ENCODE measurements at places on chromosomes 7 and 10. TPM values are rescaled to one million over a fixed set of nuclear protein-coding genes. Genes with fewer than 3 reads are reported as not detected.

DNA sequence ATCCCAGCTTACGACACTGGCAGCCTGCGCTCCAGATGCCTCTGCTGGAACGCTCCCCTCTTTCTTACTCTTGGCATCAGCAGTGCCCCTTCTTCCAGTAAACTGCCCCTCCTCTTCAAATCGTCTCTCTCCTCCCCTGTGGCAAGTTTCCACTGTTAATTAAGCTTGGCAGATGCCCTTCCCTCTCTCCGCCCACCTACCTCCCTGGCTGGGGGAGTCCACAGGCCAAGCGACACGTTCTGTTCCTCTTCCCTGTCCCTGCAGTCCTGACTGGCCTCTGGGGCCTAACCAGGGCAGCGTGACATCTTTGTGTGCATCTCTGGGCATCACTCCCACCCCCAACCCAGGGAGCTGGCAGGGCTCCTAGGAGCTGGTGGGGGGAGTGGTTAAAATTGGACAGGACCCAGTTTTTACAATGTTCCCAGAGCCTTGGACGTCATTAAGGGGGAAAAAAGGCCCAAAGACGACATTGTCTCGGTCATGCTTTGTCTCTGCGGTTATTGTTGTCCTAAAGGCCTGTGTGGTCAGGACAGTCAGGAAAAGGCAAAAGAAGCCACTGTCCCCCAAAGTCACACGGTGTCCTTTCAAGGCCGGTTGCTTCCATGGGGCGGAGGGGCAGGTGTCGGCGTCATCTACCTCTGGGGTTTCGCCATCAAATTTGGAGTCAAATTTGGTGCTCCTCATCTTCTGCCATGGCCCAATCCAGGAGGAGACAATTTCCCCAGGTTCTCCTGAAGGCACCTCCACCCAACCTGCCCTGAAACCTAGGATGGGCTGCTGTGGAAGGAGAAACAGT is 54.2 kb downstream of the DLG5 start:
- no peak overlapping the region for H3K4me3 ChIP-seq
- peaks cover 23% of the 10 kb centered on the region for H3K4me1 ChIP-seq
- no peaks in the 10 kb centered on the region for H3K27me3 ChIP-seq
- no peak for DNase-seq
- peak overlapping the region; percentile 12 for H3K27ac ChIP-seq
- H3K36me3 ChIP-seq, result no peaks in the 10 kb centered on the region

DNA sequence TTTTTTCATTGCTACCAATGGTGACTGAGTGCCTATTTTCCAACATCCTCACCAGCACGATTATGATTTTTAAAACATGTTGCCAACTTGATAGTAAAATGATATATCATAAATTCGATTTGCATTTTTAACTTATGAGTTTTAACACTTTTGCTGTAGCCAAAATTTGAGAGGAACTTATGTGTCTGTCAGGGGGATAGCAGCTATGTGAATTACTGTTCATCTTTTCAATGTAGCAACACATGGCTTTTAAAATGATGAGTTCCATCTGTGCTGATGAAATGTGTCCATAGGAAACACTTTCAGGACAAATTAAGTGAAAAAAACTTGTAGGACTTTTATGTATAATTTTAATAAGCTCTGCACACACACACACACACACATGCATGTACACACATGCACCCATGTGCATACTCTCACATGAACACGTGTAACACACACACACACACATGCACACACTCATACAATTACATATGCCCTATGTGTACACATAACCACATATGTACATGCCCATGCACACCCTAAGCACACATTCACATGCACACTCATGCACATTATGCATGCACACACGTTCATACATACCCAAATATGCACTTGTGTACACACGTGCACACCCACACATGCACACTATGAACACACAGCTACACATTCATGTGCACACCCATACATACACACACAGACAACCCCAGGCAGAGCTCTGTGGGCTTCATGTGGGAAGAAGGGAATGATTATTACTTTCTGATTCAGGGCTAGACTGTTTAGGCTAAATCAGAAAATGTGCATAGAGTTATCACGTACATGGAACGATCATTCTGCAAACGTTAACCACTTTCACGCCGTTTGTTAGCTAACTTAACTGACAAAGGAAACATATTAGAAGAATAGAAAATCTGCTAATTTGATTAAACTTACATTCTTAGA is 68.9 kb downstream of the C10orf143 start:
- no peak for DNase-seq
- no peak overlapping the region for H3K27ac ChIP-seq
- no peak overlapping the region for H3K4me3 ChIP-seq
- H3K27me3 ChIP-seq, result no peaks in the 10 kb centered on the region

DNA sequence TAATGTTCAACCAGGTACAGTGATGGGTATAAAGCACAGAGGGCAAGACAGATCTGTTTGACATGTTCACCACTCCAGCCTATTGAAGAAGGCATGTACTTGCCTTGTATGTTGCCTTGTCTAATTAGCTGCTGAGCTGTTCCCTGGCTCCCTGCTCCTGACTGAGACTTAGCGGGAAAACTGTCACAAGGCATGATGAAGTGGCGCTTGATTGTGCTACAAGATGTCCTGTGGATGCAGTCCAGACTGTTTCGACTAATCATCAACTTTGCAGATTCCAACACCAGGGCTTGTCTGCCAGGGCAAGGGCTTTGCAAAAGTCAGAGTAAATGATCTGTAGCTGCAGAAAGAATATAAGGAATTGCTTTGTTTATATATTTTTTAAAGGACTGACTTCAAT is 136.2 kb upstream of the NRBF2 start:
- H3K4me1 ChIP-seq, result no peaks in the 10 kb centered on the region
- no peak overlapping the region for H3K4me3 ChIP-seq
- no peak overlapping the region for H3K27ac ChIP-seq
- no peaks in the 10 kb centered on the region for H3K36me3 ChIP-seq
- DNase-seq, result no peak

DNA sequence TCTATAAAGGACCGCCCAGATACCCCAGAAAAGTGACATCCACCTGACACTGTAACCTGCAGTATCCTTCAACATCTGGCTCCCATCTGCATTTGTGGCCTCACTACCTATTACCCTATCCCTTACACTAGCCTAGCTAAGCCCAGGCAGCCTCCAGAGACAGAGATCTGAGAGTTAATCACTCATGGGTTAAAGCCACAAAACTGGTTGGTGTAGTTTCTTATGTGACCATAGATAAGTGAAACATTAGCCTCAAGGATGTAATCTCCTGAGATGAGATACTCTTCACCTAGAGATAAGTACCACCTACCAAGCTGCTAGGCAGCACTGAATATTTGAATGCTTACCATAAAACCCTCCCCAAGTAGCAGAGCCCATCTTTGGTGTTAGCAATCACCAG is 35.4 kb downstream of the CTTNBP2 start:
- H3K4me3 ChIP-seq, result no peak overlapping the region
- no peak overlapping the region for H3K27ac ChIP-seq
- DNase-seq, result no peak
- no peaks in the 10 kb centered on the region for H3K27me3 ChIP-seq

GRCh38 chr7:78489476-78490240 is 691.1 kb downstream of the PHTF2 start:
- peak overlapping the region; percentile 40 for H3K4me3 ChIP-seq
- H3K27ac ChIP-seq, result no peak overlapping the region
- no peaks in the 10 kb centered on the region for H3K27me3 ChIP-seq
- no peak for DNase-seq
- no peaks in the 10 kb centered on the region for H3K36me3 ChIP-seq

DNA sequence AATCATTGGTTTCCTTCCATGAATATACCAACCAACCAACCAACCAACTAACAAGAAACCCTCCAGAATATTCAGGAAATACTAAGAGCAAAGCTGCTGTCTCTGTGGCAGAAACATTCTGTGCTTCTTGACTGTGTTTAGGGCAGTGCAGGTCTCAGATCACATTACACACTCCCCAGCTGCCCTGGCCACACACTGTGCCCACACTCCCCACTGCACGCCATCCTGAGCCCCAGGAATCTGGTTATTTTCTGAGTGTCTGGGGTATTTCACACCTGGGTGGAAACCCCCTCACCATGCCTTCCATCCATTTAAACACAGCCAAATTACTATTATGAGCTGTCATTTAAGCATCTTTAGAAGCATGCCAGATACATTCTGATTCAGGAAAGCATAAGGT is 183.7 kb upstream of the ANK3 start:
- no peak for DNase-seq
- H3K27me3 ChIP-seq, result no peaks in the 10 kb centered on the region
- H3K4me1 ChIP-seq, result peaks cover 4% of the 10 kb centered on the region
- H3K4me3 ChIP-seq, result no peak overlapping the region
- H3K27ac ChIP-seq, result no peak overlapping the region

DNA sequence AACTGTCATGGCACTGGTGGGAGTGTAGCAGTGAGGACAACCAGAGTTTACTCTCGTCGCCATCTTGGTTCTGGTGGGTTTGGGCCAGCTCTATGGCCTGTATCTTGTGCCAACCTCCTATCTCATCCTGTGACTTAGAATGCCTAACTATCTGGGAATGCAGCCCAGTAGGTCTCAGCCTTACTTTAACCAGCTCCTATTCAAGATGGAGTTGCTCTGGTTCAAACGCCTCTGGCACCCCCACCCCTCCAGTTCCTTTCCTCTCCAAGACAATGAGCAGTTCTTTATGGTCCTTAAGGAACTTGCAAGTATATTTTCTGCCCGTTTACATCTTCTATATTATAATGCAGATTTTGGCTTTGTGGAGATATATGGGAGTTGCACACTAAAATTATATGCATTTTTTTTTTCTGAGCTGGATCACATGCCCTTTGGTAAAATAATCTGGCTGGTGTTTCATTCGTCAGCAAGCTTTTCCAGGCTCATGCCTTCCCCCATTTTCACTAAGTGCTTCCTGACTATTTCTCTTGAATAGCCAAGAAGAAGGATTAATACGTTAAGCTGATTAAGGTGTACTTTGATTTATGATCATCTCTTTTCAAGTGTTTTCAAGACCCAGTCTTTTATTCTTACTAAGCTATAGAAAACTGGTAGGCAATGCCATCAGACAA is 11.2 kb upstream of the WIPF3 start:
- H3K4me3 ChIP-seq, result no peak overlapping the region
- no peaks in the 10 kb centered on the region for H3K27me3 ChIP-seq
- H3K27ac ChIP-seq, result no peak overlapping the region
- H3K4me1 ChIP-seq, result no peaks in the 10 kb centered on the region

DNA sequence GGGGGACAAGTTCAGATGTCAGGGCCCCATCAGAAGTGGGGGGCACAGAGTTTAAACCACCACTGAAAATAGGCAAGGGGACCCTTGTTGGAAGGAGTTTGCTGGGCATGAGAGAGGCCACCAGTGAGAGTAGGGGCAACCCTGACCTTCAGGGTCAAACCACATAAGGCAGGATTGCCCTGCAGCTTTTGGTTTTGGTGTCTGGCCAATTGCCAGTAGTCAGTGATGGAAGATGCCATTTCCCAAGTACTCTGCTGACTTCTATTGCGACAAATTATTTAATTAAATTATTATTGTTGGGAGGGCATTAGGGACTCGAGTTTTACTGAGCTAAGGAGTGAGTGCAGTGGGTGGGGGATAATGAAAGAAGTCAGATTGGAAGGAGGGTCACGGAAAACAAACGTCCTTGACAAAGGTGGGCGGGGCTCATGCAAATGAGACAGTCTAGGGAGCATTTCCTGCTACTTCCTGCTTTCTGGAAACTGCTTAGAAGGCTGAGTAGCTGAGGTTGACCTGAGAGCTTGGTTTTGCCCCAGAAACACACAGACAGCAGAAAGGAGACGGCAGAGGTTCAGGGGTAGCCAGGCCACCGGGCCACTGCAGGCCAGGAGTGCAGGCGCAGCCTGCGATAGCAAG is 74.2 kb upstream of the ANLN start:
- no peak overlapping the region for H3K27ac ChIP-seq
- no peaks in the 10 kb centered on the region for H3K27me3 ChIP-seq
- H3K36me3 ChIP-seq, result no peaks in the 10 kb centered on the region
- no peak for DNase-seq

DNA sequence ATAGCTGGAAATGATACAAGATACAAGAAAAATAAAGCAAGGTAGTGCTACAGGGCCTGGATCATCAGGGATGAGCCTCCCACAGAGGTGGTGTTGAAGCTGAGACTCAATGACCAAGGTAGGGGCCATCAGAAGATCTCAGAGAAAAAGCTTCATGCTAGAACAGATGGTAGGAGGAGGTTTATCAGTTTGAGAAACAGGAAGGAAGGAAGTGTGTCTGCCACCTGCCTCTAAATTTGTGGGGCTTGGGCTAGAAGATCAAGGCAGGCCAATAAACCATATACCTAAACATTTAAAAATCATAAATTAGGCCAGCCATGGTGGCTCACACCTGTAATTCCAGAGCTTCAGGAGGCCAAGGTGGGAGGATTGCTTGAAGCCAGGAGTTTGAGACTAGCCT is 410.8 kb upstream of the PRKCQ start:
- H3K36me3 ChIP-seq, result no peaks in the 10 kb centered on the region
- no peaks in the 10 kb centered on the region for H3K27me3 ChIP-seq
- DNase-seq, result no peak
- H3K27ac ChIP-seq, result no peak overlapping the region
- H3K4me1 ChIP-seq, result no peaks in the 10 kb centered on the region

DNA sequence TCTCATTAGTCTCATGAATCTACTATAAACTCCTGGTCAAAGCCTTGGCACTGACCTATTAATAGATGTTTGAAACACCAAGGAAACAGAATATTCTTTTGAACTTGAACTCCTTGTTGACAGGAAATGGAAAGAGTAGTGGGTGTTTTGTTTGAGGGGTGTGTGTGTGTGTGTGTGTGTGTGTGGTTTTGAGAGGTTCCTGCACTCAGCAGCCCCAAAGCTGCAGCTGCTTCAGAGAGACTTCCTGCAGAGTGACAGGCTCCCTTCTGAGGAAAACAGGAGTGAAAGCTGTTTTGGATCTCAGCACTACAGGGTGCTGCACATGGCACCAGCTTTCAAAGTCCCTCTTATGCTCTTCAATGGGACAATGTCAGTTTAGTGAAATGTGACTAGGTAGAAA is 546.5 kb upstream of the STEAP1 start:
- no peak overlapping the region for H3K4me3 ChIP-seq
- H3K27ac ChIP-seq, result no peak overlapping the region
- H3K36me3 ChIP-seq, result no peaks in the 10 kb centered on the region
- no peaks in the 10 kb centered on the region for H3K27me3 ChIP-seq
- no peak for DNase-seq

DNA sequence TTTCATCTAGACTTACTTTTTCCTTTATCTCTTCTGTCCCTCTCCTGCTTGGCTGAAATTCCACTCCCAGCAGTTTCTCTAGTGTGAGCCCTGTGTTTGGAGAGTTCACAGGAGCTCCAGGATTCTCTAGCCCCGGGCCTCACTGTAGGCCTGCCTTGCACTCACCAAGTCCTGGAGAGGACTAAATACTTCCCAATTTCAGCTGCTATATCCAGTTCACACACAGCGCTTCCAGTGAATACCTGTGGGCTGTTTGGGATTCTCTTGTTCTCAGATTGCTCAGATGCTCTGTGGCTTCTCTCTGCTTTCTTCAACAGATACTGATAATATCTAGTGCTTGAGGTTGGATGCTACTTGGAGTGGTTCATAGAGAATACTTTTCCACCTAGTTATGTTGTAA is 46.0 kb downstream of the MINPP1 start:
- H3K36me3 ChIP-seq, result no peaks in the 10 kb centered on the region
- H3K4me1 ChIP-seq, result peaks cover 20% of the 10 kb centered on the region
- H3K27me3 ChIP-seq, result no peaks in the 10 kb centered on the region
- no peak for DNase-seq
- no peak overlapping the region for H3K4me3 ChIP-seq
- H3K27ac ChIP-seq, result no peak overlapping the region

The CAV1 gene
- 207 TPM for total RNA-seq

The RNF133 gene
- 2.2 TPM for total RNA-seq

The ZNF716 gene
- total RNA-seq, result not detected

The OPALIN gene
- not detected for total RNA-seq

The GLI3 gene
- 14.6 TPM for total RNA-seq

The GRID2IP gene
- not detected for total RNA-seq
